ENCODE measurements at places on chromosomes 2 and 18. TPM values are rescaled to one million over a fixed set of nuclear protein-coding genes. Genes with fewer than 3 reads are reported as not detected.

ABCG5 gene
- not detected for total RNA-seq

DUSP19 gene
- 3.5 TPM for total RNA-seq

C2orf92 gene
- 4.6 TPM for total RNA-seq

CFAP65 gene
- not detected for total RNA-seq

DNA sequence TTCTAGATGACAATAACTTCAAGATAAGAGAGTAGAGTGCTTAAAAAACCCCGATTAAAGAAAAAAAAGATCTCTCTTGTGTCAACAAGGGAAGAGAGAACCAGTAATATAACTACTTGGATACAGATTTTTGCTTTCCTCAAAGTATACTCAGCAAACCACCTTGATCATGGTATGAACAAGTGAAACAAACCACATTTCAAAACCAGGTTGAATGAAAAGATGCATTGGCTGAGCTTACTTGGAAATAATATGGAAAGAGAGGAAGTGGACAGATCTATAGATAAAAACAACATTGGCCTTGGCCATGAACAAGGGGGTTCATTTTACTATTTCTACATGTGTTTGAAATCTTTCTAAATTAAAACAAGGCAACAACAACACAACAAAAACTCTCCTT lies 50.1 kb downstream of the ATP8B1 start:
- H3K27ac ChIP-seq, result no peak overlapping the region
- no peak overlapping the region for H3K4me3 ChIP-seq
- no peaks in the 10 kb centered on the region for H3K27me3 ChIP-seq
- DNase-seq, result no peak
- no peaks in the 10 kb centered on the region for H3K4me1 ChIP-seq

PROKR1 gene
- not detected for total RNA-seq

DNA sequence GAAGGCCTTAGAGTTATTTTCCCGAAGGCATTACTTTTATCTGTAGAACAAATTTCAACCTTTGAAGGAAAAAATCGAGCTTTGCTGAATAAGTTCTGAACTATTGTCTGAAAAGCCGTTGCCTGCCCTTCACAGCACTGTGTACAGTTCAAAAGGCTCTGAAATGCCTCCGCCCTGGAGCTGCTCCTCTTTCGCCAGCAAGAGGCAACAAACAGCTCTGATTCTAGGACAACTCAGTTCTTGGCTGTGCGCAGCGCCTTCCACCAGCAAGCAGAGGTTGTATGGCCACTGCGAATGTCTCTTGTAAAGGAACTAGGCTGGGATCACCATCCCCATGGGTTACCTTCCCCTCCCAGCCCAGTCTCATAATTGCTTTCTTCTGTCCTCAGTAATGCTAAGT lies 308.5 kb downstream of the GBX2 start:
- no peak overlapping the region for H3K4me3 ChIP-seq
- no peak overlapping the region for H3K27ac ChIP-seq
- no peak for DNase-seq
- H3K27me3 ChIP-seq, result no peaks in the 10 kb centered on the region
- no peaks in the 10 kb centered on the region for H3K4me1 ChIP-seq
- no peaks in the 10 kb centered on the region for H3K36me3 ChIP-seq

GRCh38 chr2:101638181-101638711 lies 59.3 kb upstream of the MAP4K4 start:
- no peaks in the 10 kb centered on the region for H3K4me1 ChIP-seq
- H3K36me3 ChIP-seq, result no peaks in the 10 kb centered on the region
- H3K27me3 ChIP-seq, result no peaks in the 10 kb centered on the region
- DNase-seq, result no peak
- H3K4me3 ChIP-seq, result no peak overlapping the region

- DNase-seq, result no peak
- no peaks in the 10 kb centered on the region for H3K4me1 ChIP-seq
- H3K4me3 ChIP-seq, result no peak overlapping the region
- H3K27me3 ChIP-seq, result no peaks in the 10 kb centered on the region
Measured at GRCh38 chr2:134337631-134338030, 83.8 kb downstream of the MGAT5 start.

- H3K4me3 ChIP-seq, result no peak overlapping the region
- H3K4me1 ChIP-seq, result no peaks in the 10 kb centered on the region
- no peaks in the 10 kb centered on the region for H3K27me3 ChIP-seq
- H3K36me3 ChIP-seq, result peaks cover 11% of the 10 kb centered on the region
Measured at GRCh38 chr2:189798312-189799029, 14.2 kb downstream of the PMS1 start.

GRCh38 chr2:64289251-64289650 lies 145.0 kb upstream of the PELI1 start:
- no peak overlapping the region for H3K27ac ChIP-seq
- no peak for DNase-seq
- no peaks in the 10 kb centered on the region for H3K36me3 ChIP-seq
- no peak overlapping the region for H3K4me3 ChIP-seq
- H3K27me3 ChIP-seq, result no peaks in the 10 kb centered on the region

INO80B gene
- 44.3 TPM for total RNA-seq

GRCh38 chr2:176171351-176172006 lies 14.4 kb downstream of the HOXD3 start:
- DNase-seq, result no peak
- H3K4me1 ChIP-seq, result no peaks in the 10 kb centered on the region
- H3K36me3 ChIP-seq, result no peaks in the 10 kb centered on the region
- H3K27ac ChIP-seq, result no peak overlapping the region

- no peaks in the 10 kb centered on the region for H3K36me3 ChIP-seq
- no peaks in the 10 kb centered on the region for H3K4me1 ChIP-seq
- DNase-seq, result no peak
- no peaks in the 10 kb centered on the region for H3K27me3 ChIP-seq
- H3K4me3 ChIP-seq, result no peak overlapping the region
Measured at GRCh38 chr18:78271790-78272189, 707.8 kb upstream of the SALL3 start.

DNA sequence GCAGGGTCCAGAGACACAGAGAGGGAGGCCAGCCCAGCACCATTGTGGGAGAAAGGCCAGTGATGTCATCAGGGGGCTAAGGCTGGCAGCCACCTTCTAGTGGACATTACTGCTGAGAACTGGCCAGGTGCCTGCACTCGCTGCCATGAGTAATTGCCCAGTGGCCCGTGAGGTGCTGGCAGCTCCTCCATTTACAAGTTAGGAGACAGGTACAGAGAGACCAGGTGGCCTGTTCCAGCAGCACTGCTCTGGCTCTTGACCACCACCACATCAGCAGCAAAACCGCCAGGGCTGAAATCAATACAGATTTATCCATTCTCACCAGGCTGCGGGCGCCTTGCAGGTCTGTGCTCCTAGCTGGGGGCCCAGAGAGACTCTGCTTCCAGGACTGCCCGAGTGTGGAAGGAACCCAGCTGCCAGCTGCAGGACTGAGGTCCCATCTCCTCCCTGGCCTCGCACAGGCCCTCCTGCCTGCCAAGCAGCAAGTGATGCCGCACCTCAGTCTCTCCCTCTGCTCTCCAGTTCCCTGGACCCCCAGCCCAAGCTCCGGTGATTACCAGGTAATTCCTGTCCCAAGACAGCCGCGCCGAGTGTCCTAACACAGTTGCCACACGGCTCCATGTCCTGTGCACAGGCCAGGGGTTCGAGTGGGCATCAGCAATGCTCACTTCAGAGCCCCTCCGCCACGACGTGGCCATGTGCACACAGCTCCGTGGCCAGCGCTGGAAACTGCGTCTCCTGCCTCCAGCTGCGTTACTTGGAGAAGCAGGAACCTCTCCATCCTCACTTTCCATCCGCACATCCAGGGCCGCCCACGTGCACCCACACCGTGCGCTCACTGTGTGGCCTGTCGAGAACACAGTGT lies 101.0 kb upstream of the CTDP1 start:
- H3K4me3 ChIP-seq, result no peak overlapping the region
- no peaks in the 10 kb centered on the region for H3K4me1 ChIP-seq
- DNase-seq, result no peak
- no peak overlapping the region for H3K27ac ChIP-seq
- no peaks in the 10 kb centered on the region for H3K36me3 ChIP-seq

DNA sequence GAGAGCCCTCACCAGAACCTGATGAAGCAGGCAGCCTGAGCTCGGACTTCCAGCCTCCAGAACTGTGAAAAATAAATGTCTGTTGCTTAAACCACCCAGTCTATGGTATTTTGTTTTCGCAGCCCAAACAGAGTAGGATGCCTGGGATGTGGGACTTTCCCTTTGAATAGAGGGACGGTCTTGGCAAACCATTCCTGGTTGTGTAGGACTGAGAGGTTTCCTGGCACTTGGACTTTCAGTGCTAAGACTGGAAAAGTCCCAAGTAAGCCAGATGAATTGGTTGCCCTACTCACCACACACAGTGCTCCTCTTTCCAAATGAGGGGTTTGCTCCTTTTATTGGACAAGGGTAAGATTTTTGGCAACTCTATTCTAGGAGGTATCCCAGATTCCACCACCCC lies 46.8 kb upstream of the ACMSD start:
- H3K4me1 ChIP-seq, result no peaks in the 10 kb centered on the region
- no peaks in the 10 kb centered on the region for H3K27me3 ChIP-seq
- H3K36me3 ChIP-seq, result no peaks in the 10 kb centered on the region
- H3K27ac ChIP-seq, result no peak overlapping the region
- H3K4me3 ChIP-seq, result no peak overlapping the region

GRCh38 chr2:2757764-2758163 lies 426.7 kb upstream of the MYT1L start:
- no peaks in the 10 kb centered on the region for H3K4me1 ChIP-seq
- H3K36me3 ChIP-seq, result no peaks in the 10 kb centered on the region
- H3K27ac ChIP-seq, result no peak overlapping the region
- no peak for DNase-seq

DNA sequence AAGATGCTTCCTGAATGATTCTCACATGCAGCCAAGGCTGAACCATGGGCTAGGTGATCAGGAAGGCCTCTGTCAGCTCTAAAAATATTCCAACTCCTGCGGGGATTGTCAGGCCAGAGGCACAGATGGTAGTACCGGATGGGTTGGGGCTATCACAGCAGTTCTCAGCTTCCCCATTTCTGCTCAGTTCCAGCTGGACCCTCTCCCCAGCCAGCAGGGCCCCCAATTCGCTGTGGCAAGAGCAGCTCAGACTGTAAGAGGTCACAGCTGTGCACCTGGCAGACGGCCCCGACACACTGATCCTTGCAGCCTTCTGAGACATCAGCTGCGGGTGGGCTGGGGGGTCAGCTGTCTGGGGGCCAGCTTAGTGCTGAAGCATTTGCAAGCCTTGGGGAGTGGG lies 43.6 kb upstream of the TCF7L1 start:
- H3K4me3 ChIP-seq, result no peak overlapping the region
- H3K36me3 ChIP-seq, result no peaks in the 10 kb centered on the region
- H3K27ac ChIP-seq, result no peak overlapping the region
- no peak for DNase-seq

GNAL gene
- 0.38 TPM for total RNA-seq

GRCh38 chr2:42245396-42245795 lies 76.2 kb downstream of the EML4 start:
- H3K4me3 ChIP-seq, result no peak overlapping the region
- no peak for DNase-seq
- H3K27me3 ChIP-seq, result no peaks in the 10 kb centered on the region
- H3K4me1 ChIP-seq, result peaks cover 43% of the 10 kb centered on the region
- no peak overlapping the region for H3K27ac ChIP-seq

PLB1 gene
- 0.39 TPM for total RNA-seq

ALPG gene
- total RNA-seq, result not detected

ZNF521 gene
- total RNA-seq, result not detected

DNA sequence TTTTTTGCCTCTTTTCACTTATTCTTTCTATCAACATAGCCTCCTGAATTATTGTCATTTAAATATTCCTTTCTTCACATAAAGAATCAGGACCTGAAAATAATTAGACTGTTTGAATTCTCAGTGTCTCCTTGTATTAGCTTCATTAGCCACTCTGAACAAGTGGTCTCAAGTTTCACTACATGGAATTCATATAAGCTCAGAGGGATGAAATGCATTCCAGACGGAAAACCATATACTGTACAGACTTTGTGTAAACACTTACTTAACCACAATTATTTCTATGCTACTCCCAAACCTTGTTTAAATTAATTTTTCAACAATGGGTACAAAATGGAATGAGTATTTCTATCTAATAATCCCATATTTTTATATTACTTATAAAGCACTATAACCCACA lies 53.4 kb downstream of the CHN1 start:
- no peak overlapping the region for H3K27ac ChIP-seq
- H3K4me1 ChIP-seq, result no peaks in the 10 kb centered on the region
- H3K36me3 ChIP-seq, result no peaks in the 10 kb centered on the region
- DNase-seq, result no peak
- H3K4me3 ChIP-seq, result no peak overlapping the region
- no peaks in the 10 kb centered on the region for H3K27me3 ChIP-seq

TUBB8B gene
- total RNA-seq, result not detected

DNA sequence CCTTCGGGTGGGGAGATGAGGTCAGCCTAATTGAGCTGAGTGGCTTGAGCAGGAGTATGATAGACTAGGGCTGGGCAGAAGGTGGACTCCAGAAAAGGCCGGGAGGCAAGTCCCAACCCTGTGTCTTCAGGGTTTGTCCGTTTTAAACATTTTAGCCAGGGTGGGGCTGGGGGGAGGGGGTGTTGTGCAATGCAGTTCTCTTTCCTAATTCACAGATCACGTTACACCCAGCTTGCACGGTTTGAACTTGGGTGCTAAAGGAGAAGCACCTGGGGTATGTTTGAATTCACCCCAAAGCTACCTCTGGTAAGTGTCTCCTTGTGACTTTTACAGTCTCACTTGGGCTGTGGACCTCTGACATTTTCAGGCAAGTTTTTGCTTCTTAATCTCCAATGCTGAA lies 233.3 kb downstream of the AGAP1 start:
- H3K36me3 ChIP-seq, result no peaks in the 10 kb centered on the region
- H3K4me1 ChIP-seq, result no peaks in the 10 kb centered on the region
- no peak overlapping the region for H3K4me3 ChIP-seq
- DNase-seq, result no peak

- H3K27me3 ChIP-seq, result no peaks in the 10 kb centered on the region
- H3K27ac ChIP-seq, result no peak overlapping the region
- no peaks in the 10 kb centered on the region for H3K36me3 ChIP-seq
- DNase-seq, result no peak
- no peaks in the 10 kb centered on the region for H3K4me1 ChIP-seq
- no peak overlapping the region for H3K4me3 ChIP-seq
Measured at GRCh38 chr18:76986406-76986805, 146.2 kb downstream of the MBP start.

- no peak overlapping the region for H3K4me3 ChIP-seq
- H3K4me1 ChIP-seq, result no peaks in the 10 kb centered on the region
- H3K27ac ChIP-seq, result no peak overlapping the region
- H3K36me3 ChIP-seq, result no peaks in the 10 kb centered on the region
- no peaks in the 10 kb centered on the region for H3K27me3 ChIP-seq
Measured at GRCh38 chr2:33775306-33775705, 176.2 kb upstream of the FAM98A start.

SERPINB11 gene
- total RNA-seq, result not detected

TNFRSF11A gene
- total RNA-seq, result 3.1 TPM

RAB6C gene
- 0.09 TPM for total RNA-seq

DNA sequence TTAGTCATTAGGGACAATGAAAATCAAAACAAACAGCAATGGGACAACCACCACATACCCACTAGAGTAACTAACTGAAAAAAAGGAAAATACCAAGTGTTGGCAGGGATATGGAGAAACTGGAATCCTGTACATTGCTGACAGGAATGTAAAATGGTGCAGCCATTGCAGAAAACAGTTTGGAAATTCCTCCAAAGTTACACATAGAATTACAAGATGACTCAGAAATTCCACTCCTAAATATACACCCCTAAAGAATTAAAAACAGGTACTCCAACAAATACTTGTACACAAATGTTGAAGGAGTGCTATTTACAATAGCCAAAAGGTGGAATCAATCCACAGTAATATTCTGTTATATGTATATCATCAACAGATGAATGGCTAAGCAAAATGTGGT lies 110.9 kb downstream of the ROCK1 start:
- no peak for DNase-seq
- no peaks in the 10 kb centered on the region for H3K4me1 ChIP-seq
- H3K27me3 ChIP-seq, result no peaks in the 10 kb centered on the region
- no peak overlapping the region for H3K4me3 ChIP-seq

Data from CD8-positive, alpha-beta memory T cell (primary cell).